HT1080 (cell line): ENCODE measurements at places on chromosomes 13 and 19. TPM values are rescaled to one million over a fixed set of nuclear protein-coding genes. Genes with fewer than 3 reads are reported as not detected.
A peak's percentile ranks its signal among the peaks of the same experiment; 100 is the strongest.

Gene PABPC3
- 0.20 and 0.27 TPM in 2 replicates for total RNA-seq

Gene ZNF850
- total RNA-seq: 5.3 and 7.0 TPM in 2 replicates

Gene EIF3K
- 564 and 651 TPM in 2 replicates for total RNA-seq

Gene ADAMTSL5
- total RNA-seq: 4.0 and 5.5 TPM in 2 replicates

Gene TUBA3C
- 186 and 189 TPM in 2 replicates for total RNA-seq

DNA sequence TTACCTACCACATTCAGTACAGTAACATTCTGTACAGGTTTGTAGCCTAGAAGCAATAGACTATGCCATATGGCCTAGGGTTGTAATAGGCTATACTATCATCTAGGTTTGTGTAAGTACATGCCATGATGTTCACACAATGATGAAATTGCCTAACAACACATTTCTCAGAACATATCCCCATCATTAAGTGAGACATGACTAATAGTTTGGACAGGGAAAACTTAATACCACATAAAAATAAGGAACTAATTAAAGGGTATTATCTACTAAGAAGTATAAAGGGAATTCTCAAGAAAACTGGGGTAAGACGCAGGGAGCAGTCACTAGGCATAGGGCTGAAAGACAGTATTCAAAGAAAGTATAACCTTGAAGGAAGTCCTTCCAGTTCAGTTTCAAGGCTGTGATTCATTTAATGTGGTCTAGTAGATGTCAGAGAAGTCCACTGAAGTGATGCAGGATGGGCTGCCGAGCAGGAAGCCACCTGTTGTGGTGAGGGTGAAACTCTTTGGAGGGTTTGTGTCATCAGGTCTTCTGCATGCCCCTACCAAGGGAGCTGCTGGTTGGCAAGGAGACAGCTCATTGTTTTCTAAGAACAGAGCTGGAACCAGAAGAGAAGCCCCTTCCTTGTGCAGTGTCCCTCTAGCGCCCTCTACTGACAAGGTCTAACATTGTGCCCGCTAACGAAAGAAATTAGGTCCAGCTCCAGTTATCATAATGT lies 122.9 kb downstream of the OLFM4 start:
- DNase-seq: peak; percentile 65

GRCh38 chr13:41827507-41828213 lies 133.2 kb downstream of the VWA8 start:
- peak; percentile 89 for DNase-seq

DNA sequence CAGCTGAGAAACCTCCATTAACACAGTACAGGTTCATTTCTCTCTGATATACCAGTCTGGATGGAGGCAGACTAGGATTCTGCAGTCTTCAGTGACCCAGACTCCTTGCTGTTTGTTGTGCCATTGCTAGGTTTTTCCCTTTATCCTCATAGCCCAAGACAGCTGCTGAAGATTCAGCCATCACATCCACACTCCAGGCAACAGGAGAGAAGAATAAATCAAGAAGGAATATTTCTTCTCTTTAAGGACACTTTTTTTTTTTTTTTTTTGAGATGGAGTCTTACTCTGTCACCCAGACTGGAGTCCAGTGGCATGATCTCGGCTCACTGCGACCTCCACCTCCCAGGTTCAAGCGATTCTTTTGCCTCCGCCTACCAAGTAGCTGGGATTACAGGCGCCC lies 14.3 kb downstream of the CLPTM1 start:
- DNase-seq: no peak

DNA sequence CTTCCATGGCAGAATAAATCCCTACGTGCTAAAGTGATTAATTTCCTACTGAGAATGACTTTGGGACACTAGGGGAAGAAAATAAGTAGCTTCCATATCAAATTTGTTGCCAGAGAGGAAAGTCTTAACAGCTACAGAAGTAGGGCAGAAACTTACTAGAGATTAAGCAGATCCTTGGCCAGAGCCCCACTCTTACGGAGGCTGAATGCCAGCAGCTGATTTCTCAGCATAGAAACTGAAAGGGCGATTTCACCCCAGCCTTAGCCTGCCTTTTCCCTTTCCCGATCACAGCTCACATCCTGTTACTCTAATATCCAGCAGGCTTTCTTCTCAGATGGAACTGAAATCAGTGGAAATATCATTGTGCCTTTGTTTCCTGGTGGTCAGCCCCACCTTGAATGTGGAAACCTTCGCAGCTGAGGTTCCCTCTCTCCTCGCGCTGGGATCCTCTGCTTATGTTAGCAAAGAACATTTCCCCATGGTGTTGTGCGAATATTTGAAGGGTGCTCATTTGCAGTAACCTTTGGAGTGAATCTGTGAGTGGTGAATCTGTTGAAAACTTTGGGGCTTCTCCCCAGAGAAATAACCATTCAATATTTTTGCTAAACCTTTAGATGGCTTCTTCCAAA lies 8.4 kb downstream of the FAM124A start:
- no peak for DNase-seq

DNA sequence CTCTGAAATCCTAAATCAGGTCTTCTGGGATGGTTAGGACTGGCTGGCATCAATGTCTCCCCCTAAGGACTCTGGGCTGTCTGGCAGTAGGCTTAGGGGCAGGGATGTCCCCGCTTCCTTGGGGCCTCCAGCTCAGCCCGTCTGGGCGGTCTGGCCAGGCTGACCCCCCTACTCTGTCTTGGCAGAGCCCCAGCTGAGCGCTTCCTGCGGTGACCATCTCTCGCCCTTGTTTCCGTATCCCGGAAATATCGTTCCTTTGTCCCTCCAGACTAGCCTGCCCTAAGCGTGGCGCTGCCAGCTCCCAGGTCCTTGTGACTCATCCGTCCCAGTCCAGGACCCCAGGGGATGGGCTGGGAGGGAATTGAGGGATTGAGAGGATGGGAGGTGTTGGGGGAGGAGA lies 11.3 kb downstream of the GTPBP3 start:
- DNase-seq: peak; percentile 89

GRCh38 chr19:10508707-10509106 lies 5.6 kb upstream of the KEAP1 start:
- peak; percentile 50 for DNase-seq

DNA sequence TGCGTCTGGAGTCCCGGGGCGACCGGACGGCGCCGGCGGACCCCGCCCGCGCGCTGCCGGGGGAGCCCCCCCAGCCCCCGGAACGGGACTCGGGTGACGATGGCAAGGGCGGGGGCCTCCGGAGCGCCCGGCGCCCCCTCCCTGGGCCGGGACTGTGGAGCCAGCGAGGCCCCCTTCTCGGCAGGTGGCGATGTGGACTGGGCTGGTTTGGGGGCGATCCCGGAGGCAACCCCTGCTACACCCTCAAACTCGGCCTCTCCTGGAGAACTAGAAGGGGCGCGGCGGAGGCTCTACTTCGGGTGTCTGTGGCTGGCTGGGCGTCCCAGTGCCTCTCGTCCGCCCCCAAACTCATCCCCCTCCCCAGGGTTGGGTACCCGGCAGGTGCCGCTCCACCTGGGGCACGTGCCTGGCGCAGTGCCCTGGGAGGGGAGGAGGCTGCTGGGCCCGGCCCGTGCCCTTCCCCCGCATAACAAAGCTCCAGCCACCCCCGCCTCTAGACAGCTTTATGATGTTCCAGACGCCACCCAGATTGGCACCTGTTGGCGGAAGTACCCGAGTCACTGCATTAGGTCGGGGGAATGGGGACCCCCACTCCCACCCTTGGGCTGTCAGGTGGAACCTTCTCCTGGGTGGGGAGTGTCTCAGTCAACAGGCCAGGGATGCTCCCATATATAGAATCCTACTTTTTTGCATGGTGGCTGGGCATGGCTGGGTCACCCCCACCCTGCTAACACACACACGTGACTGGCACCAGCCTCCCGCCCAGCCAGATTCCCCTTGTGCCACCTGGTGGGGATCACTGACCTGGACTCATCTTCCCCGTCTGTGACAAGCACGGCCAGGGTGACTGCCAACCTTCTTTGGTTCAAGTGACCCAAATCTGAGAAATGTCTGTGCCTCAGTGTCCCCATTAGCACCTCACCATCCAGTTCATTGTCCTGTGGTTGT lies 722 bp downstream of the PKN1 start:
- no peak for DNase-seq
